Activated T-cell treated with anti-CD3 and anti-CD28 coated beads, Interleukin-2, amount 50 U/mL, for 1 hour (primary cell): ENCODE measurements at places on chromosomes 3 and 15.

DNA sequence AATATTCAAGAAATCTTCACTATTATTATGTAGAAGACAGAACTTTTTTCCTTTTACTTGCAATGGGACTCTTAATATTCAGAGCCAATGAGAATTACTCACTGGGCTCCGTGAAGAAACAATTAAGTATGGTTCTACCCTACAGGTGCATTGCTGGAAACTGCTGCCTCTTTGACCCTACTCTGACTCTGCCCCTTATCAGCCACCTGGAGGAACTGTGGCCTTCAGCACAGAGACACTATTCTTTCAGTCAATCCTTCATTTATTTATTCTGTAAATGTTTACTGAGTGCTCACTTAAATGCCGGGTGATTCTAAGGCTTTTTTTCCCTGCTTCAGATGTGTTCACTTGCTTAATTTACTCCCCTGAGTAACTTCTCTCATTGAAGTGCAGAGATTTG, 163.2 kb downstream of the SYNPR start:
- no peak for DNase-seq

- no peak for DNase-seq
These were observed 50.4 kb downstream of the FLNB start for GRCh38 chr3:58058361-58059263.

DNA sequence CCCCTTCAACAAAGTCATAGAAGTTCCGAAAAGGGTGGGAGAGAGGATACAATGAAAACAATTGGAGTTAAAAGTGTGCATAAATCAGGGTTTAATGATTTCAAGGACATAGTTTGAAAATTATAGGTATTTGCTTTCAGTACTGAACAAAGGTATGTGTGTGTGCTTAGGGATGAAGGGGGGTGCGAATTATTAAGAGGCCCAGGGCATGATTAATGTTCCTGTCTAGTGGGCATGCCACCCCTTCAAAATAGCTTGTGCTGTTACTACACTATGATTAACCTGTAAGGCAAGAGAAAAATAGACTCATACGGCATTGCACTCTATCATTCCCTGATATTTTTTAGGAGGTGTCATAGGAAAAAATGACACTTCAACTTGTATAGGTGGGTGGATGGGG, 731.6 kb downstream of the NAALADL2 start:
- no peak for DNase-seq

GRCh38 chr15:85444122-85444745, 63.8 kb downstream of the AKAP13 start:
- no peak for DNase-seq

DNA sequence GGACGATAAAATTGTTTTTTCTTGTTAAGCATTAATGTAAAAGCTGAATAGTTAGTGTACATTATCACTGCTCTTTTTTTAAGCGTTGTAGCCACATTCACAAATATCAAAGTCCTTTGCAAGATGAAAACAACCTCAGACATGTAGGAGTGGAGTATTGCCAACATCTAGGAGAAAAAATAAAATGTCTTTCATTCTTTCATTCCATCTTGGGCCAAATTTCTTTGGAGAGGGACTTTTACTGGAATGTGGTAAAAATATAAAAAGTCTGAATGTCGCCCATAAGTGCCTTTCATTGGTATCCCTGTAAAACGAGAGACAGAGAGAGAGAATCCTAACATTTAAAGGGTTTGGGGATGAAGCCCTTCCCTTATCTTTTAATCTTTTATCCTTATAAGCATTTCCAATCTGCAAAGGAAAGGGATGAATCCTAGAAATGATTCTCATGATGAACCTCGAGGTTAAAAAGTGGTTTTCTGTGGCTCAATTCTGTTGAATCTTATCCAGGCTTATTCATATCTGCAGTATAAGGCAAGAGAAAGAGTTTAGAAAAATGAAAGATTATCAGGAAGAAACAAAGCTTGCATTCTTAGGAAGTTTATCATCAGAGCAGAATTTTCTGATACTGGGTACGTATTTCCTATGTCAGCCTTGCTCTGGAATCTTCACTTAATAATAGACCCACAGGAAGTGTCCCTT, 1031.7 kb downstream of the MCTP2 start:
- no peak for DNase-seq

DNA sequence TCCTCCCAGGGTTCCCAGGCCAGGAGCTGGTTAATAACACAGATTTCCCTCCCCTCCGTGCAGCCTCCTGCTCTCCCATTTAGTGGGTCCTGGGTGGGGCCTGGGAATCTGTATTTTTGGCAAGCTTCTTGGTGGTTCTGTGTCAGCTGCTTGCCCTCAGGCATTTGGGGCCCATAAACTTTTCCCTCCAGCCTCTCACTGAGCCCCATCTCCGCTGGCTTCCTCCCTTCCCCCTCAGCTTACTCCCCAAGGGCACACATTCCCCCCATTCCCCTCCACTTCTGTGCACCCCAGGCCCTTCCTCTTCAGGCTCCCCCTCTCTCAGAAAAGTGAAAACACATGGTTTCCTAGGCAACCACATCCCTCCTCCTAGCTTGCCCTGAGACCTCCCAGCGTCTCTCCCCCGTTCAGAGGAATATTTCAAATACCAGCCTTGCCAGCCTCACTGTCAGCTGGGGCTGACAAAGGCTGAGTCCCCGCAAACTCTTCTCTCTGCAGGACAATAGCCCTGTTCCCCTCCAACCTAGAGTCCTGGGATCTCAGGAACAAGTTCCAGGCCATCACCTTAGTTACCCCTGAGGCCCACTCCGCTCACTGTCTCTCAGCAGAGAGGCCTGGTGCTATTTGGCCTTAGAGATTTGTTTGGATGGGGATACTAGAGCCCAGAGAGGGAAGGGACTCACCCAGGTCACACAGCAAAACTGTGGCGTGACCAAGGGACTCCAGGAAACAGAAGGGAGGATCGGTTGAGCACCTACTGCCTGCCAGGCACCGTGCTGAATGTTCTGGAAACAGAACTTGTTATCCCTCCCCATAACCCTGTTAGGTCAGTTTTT, 44.6 kb upstream of the SMAD6 start:
- no peak for DNase-seq

- DNase-seq = no peak
These were observed 531 bp downstream of the LZTFL1 start for GRCh38 chr3:45841420-45841756.

DNA sequence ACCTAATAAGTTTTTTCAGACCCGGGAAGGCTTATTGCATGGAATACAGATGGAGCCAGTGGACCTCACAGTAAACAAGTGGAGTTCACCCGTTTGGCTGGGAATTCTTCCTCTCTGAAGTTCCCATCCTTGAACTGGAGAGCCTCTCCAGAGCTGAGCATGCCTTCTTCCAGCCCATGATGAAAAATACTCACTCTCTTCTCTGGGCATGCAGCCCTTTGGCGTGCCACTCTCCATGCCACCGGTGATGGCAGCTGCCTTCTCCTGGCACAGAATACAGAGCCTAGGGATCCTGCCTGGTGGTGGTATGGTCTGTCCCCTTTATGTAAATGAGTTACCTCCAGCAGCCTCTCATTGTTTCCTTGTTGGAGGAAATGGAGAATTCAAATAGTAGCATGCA, 150.8 kb downstream of the LEKR1 start:
- no peak for DNase-seq

DNA sequence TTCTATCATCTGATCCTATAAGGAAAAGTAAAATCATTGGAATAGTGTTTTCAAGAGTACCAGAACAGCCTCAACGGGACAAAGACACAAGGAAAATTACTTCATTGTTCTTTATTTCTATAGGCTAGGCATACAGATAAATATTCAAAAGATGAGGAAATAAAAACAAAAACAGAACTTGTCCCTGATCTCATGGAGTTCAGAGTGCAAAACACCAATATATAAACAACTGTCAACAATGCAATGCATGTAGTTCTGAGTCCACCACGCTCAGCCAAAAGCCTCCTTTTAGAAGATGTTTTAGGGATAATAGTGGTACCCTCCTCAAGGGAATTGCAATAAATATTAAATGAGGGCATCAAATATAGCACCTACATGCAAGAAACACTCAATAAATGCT, 4.6 kb upstream of the SLC4A7 start:
- no peak for DNase-seq

- no peak for DNase-seq
These were observed 19.4 kb downstream of the RBP1 start for GRCh38 chr3:139519998-139520737.

DNA sequence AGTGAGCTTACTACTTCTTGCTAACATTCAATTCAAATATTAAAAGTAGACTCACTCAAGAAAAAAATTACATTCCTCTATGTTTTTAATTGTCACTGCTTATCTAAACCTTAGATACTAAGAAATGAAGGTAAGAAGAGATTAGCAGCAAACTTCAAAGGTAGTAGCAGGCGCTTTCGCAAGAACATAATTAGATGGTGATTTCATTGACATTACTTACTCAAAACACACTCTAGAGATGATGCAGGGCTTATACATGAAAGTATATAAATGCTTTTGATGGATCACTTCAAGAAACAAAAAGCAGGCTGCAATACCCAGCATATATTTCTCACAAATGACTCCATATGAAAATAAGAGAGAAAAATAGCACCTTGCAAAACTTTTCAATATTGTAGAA, 86.8 kb downstream of the FSIP1 start:
- no peak for DNase-seq

DNA sequence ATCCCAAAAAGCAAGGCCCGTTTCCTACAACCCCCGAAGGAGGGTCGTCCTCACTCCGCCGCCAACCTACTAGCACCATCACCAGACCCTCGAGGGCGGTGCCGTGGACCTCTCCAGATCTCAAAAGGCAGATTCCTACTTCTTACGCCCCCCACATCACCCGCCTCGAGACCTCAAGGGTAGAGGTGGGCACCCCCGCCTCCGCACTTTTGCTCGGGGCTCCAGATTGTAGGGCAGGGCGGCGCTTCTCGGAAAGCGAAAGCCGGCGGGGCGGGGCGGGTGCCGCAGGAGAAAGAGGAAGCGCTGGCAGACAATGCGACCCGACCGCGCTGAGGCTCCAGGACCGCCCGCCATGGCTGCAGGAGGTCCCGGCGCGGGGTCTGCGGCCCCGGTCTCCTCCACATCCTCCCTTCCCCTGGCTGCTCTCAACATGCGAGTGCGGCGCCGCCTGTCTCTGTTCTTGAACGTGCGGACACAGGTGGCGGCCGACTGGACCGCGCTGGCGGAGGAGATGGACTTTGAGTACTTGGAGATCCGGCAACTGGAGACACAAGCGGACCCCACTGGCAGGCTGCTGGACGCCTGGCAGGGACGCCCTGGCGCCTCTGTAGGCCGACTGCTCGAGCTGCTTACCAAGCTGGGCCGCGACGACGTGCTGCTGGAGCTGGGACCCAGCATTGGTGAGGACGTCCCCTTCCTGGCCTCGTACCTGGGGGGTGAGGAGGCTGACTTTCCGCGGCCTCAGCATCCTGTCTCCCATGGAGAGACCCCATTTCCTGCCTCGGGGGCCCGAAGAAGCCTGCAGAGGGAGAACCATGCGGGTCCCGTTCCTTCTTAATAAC, at the start of gene MYD88:
MYD88 (plus strand) TSS at position 313 of the 842 bp plus-strand sequence; CDS start at position 353, 40 bp downstream.
- DNase-seq = peak; percentile 83

DNA sequence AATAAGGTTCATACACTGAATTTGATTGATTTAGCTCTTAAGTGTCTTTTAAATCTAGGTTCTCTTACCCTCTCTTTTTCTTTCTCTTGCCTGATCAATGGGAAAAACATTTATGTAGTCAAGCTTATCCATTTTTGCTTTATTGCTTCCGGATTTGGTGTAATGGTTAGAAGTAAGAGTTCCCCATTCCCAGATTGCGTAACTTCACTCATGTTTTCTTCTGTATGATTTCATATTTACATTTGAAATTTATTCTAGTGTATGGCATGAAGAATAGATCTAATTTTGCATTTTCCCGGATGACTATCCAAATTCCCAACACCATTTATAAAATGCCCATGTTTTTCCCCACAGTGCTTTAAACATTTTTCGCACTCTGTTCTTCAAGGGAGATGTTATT, 27.9 kb upstream of the SV2B start:
- DNase-seq = no peak

GRCh38 chr15:41024131-41024530, 70.9 kb downstream of the CHAC1 start:
- no peak for DNase-seq

DNA sequence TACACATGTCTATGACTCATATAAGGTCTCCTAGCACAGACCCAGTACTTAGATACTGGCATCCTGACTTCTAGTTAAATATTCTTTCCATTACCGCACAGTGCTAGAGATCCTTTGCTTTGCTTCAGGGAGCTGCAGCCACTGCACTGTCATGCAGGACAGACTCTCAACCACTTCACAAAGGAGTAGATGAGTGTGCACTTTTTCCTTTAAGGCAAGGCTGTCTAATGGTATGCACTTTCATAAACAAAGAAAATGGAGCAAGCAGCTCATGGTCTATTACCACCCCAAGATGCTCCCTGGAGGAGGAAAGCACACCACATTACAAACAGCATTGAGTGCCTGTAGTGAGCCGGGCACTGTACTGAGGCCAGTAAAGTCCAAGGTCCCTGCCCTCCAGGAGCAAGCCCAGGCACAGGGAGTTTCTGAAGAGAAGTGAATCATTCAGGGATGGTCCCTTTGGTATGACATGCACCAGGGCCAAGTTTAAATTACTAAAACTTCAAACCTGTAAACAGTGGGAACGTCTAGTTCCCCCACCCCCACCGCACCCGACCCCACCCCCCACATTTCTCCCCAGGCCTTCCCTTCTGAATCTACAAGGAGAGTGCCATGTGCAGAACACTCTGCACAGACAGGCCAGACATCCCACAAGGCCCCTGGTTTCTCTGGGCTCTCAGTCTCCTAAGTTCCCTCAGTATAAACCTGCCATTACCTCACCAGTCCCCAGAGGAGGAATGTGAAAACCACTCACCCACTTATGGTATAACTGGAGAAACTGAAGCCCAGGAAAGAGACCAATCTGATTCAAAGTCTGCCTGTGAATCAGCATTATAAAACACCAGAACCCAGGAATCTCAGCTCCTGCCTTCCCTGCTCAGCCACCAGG, 107.8 kb upstream of the BCL6 start:
- DNase-seq = no peak

DNA sequence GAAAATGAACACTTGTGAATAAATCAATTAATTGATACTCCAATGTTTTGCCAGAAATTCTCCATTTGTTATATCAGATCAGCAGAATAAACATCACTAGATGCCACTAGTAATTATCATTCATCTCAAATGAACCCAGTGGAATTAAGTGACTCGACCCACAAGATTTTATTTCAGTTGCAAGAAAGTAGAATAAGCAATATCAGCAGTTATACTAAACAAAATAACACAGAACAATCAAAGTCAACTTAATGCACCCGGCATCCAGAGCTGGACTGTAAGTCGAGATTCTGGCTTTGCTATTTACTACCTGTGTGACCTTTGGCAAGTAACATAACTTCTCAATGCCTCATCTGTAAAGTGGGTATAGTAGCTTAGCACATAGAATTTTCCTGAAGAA, 256.5 kb downstream of the MEIS2 start:
- no peak for DNase-seq
